Hematopoietic multipotent progenitor cell treated with erythropoietin and hydrocortisone succinate and interleukin-3 and kit ligand, for 6 days (in vitro differentiated cells): ENCODE measurements at places on chromosomes 5 and 9.

- no peak for DNase-seq
These were observed 128.3 kb upstream of the HAPLN1 start for GRCh38 chr5:83848941-83849340.

DNA sequence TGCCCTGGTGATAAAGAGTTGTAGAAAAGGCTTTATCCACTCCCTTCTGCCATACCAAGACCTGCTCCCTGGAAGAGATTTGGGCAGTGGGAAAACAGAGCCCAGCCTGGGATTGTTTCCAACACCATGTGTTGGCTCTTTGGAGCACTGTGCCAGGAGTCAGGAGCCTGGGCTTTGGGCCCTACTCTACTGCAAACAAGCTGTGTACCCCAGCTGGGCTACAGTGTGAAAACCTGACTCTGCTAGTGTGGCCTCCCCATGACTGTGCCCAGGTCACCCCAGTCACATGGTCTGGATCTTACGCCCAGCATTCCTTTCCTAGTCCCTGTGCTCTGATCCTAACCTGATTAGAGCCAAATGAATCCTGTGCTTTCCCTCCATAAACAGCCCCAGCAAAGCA lies 39.3 kb upstream of the SHB start:
- no peak for DNase-seq

- no peak for DNase-seq
These were observed 717.8 kb downstream of the CDH18 start for GRCh38 chr5:19270153-19270552.

DNA sequence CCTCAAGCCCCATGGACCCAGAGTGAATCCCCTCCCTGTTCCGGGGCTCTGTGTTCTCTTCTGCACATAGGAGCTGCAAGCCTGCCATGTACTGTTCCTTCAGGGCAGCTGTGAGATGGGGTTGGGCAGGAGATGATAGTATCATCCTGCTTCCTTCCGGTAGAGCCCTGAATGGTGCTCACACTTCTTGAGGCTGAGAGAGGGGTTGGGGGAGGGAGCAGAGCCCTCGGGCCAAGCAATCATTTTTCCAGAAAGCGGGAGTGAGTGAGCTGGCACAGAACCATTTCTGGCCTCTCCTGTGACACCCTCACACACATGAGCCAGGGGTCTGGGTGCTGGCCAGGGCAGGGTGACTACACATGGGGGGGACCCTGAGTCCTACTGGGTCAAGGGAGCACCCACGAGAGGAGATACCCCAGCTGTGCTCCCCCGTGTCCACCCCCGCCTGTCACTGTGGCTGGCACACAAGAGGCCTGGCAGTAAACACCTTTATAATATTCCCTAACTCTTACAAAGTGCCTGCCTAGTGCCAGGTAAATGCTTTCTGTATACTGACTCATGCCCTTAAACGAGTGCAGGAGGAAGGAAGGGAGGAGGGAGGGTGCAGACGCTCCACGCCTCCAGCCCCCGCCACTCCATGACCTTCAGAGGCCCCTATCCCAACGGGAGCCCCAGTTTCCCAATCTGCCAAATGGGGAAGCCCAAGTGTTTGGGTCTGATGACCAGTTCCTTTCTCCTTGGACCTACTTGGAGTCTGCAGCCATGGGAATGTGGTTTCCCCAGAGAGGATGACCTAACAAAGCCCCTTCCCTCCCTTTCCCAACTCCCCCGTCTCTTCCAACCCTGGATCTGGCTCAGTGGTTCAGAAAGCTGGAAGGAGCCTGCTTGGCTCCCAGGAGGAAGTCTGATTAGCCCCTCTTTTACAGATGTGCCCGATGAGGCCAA lies 15.5 kb downstream of the AKNA start:
- DNase-seq, result peak; percentile 78

DNA sequence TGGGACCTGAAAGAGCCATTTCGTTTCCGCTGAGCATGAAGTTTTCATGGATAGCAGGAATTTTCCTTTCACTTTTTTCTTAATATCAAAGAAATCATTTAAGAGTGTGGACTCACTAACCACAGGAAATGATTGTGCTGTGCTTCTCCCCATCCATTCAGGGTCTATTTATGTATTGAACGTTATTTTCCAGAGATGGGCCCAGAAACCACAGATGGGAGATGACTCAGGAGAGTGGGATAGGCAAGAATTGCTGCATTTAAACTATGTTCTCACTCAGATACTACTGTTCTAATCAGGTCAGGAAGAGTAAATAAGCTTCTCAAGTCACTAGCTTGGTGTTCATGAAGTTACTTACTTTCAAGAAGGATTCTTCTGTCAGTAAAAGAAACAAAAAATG lies 763.8 kb downstream of the DTWD2 start:
- no peak for DNase-seq

DNA sequence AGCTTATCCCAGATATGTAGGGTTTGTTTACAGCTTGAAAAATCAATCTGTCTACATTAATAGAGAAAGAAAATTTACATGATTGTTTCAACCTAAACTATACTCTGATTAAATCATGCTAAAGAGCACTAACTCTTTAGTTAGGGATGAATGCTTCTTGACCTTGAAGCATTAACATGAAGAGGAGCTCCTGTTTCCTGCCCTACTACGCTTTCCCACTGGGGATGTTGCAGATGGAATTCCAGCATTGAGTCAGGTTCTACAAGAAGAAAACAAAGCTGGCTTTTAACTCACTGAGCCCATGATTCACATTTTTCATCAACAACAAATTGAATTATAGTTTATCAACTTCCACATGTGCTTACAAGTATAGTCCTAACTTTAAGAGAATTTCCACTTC lies 471.3 kb downstream of the TMEM232 start:
- DNase-seq, result no peak

- DNase-seq, result no peak
These were observed at the start of gene SLC6A7 for GRCh38 chr5:150189728-150190502. Gene SLC6A7 (plus strand): TSS chr5:150190062. CDS start chr5:150190328, 266 bp downstream.

DNA sequence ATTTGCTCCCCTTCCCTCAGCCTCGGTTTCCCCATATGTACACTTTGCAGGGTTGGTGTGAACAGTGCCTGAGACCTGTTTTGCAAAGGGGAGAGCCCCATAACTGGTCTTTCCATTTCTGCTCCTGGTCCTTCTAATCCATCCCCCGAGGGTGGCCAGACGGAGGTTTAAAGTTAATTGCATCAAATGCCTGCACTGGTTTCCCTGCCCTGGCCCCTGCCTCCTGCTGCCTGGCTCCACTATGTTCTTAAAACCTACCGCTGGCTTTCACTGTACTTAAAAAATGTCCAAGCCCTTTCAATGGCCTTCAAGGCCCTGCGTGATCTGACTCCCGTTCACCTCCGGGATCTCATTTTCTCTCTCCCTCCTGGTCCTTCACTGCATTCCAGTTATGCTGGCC lies 183.0 kb downstream of the RGS3 start:
- DNase-seq, result no peak

DNA sequence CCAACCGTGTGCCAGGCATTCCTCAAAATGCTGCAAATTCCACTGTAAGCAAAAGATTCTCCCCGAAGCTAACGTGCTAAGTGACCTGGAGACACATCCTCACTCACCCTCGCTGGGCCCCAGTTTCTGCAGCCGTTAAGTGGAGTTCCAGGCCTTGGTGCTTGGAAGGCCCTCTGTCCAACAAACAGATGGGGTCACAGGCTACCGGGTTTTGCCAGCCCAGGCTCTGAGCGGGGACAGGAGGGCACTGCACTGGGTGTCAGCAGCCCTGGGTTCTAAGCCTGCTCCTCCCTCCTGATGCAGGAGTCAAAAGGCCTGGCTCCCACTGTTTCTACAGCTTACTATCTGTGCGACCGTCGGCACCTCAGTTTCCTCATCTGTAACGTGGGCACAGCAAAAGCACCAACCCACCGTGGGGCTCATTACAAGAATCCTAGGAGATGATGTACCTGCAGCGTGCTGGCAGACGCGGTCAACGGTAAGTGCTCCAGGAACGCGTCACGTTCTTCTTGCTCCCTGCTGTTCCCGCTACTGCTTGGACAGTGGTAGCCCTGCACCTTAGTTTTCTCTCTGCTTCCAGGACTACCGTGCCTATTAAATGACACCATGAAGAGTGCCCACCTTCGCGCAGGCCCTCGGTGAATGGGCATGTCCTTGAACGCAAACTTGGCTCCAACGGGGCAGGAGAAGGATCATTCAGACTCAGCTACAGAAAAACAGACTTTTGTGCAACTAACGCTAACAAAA lies 84.8 kb downstream of the ADAMTS2 start:
- DNase-seq, result no peak

- DNase-seq, result no peak
These were observed 8.5 kb upstream of the RXFP3 start for GRCh38 chr5:33927685-33928084.

DNA sequence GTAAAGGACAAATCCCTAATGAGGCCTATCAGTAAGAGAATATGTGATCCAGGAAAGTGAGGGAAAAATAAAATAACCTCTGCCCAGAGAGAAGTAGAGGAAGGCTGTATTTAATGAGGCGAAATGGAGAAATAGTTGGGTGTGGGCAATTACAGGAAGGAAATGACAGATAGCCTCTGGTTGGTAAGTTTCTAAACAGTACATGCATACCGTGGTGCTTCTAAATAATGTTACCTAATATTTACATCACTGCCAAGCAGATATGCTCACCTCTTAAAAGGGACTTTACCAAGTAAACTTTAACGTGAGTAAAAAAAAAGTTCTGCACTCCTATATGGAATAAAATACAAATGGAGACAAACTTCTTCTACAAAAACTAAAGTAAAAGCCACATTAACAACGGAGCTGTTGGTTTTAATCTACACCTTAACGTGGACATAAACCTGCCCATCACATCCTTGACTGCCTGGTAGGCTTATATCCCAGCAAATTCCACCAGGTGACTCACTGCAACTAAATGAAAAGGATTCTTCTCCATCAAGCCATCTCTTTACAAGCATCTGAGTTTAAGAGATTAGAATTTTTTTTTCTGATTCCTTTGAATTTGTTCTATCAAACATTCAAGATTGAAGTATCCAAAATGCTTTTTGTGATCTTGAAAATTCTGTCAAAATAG lies 12.4 kb downstream of the NFIL3 start:
- DNase-seq, result peak; percentile 70

DNA sequence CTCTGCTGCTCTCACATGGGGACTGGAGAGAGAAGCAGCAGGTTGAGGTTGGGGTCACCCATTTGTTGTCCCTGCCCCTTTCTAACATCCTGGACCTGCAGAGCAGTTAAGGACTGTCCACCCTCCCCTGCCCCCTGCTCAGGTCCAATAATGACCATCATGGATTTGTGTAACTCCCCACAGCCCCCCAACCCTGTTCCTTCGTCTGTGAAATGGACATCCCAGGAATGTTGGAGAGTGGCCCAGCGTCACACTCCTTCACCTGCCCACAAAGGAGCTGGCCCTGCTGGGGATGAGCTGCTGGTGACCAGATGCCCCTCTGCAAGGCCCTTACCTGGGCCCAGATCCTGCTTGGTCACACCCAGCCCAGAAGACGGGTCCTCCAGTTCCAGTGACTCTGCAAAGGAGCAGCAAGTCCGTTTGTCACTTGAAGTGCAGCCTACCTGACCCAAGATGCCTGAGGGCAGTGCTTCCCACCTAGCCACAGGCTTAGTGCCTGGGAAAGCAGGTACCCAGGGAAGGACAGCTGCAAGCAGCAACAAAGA lies 10.4 kb downstream of the CD74 start:
- DNase-seq, result no peak

GRCh38 chr9:78613006-78613405 lies 316.1 kb downstream of the PSAT1 start:
- no peak for DNase-seq

GRCh38 chr5:174503086-174503460 lies 221.3 kb upstream of the MSX2 start:
- DNase-seq, result no peak

- DNase-seq, result no peak
These were observed 815 bp downstream of the ANXA6 start for GRCh38 chr5:151156507-151157420.

- no peak for DNase-seq
These were observed 331.1 kb downstream of the TMEM38B start for GRCh38 chr9:106025453-106025852.

- no peak for DNase-seq
These were observed 15.3 kb downstream of the CDO1 start for GRCh38 chr5:115801152-115801551.

- no peak for DNase-seq
These were observed 35.9 kb downstream of the MARCHF3 start for GRCh38 chr5:126994485-126994884.

- DNase-seq, result peak; percentile 53
These were observed 42.1 kb downstream of the OTULIN start for GRCh38 chr5:14706615-14707021.

DNA sequence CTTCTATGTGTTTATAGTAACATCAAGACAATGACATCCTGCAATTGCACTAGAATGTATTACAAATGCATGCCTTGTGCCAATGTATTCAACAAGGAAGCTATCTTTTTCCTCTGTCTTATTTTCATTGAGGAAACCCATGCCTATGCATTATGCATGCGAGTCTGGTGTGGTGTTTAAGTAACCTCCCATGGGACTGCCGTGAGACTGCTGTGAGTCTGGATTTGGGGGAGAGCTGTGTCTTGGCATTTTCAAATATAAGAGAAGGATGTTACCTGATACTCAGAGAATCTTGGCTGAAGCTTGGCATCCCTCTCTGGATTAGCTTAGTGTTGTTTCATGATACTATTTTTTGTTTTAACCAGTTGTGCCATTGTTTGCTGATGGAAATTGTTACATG lies 98.3 kb downstream of the F2RL2 start:
- DNase-seq, result no peak

DNA sequence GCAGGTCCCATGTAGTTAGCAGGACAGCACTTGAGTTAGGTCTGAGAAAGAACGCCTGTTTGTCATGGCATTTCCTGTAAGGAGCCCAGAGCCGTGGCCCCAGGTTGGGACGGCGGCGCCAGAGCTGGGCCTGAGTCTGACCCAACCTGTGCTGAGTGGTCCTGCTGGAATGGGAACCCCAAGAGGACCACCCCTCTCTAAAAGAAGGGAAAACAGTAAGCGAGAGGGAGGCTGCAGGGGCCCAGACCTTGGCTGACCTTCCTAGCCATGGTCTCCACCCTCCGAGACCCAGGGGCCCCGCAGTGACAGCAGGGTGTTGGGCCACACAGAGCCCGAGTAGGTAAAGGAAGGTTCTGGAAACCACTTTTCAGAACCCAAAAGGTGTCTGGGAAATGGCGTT lies 1.8 kb upstream of the LRRC14B start:
- no peak for DNase-seq

GRCh38 chr5:152290181-152290580 lies 114.9 kb downstream of the NMUR2 start:
- DNase-seq, result no peak
